Skin of body (tissue), 3 donors: ENCODE measurements at places on chromosomes 2 and 18. TPM values are rescaled to one million over a fixed set of nuclear protein-coding genes. Genes with fewer than 3 reads are reported as not detected.

Gene HRH4
- 0.30 TPM for total RNA-seq

Gene CSRNP3
- 5.5 TPM for total RNA-seq

Gene DQX1
- 0.59 TPM for total RNA-seq

Gene LINC00305
- total RNA-seq, result not detected

Gene GTF2A1L
- total RNA-seq, result 1.5 TPM

Gene SLC23A3
- 1.5 TPM for total RNA-seq

Gene SERPINB8
- 12.4 TPM for total RNA-seq

DNA sequence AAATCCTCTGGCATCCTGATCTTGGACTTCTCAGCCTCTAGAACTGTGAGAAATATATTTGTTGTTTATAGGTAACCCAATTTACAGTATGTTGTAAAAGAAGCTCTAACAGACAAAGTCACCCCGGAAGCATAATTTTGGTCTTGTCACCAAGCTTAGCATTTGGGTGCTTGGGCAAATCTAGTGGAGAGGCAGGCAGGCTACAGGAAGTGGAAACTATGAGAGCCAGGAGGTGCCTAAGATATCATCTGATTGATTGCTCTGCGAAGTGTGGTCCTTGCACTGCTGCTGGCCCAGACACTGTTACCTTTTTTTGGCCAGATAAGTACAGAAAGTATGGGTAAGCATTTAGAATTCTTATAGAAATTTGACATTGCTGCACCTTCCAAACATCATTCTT is 102.9 kb downstream of the CDC42EP3 start:
- DNase-seq, result no peak

- no peak for DNase-seq
These were observed 88.5 kb upstream of the OTOS start for GRCh38 chr2:240229005-240229404.

DNA sequence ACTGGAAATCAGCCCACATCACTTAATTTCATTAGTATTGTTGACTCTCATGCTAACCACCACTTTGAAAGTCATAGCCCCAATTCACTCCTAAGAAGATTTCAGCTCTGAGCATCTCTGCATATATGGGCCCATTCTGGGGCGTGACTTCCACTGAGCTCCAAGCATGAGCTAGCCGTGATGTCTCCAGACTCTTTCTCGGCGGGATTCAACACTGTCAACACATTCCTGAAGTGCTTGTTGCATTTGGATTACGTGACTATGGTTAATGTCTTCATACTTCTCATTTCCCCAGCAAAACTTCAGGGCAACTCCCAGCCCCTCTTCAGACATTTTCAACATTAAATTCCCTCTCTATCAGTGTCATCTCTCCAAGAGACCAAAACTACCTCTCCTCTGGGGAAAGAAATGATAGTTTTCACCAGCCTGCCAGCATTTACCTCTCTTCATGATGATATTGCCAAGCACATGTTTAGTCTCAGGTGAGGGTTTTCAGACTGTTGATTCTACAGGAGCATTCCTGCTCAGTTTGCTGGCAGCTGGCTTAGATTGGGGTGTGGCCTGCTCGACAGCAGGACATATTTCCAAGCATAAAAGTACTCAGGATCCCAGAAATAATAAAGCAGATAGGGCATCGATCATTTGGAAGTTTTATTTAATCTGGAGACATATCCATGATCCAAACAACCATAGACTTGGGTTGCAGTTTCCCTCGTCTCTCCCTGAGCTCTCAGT is 81.7 kb downstream of the FEZ2 start:
- DNase-seq, result no peak

DNA sequence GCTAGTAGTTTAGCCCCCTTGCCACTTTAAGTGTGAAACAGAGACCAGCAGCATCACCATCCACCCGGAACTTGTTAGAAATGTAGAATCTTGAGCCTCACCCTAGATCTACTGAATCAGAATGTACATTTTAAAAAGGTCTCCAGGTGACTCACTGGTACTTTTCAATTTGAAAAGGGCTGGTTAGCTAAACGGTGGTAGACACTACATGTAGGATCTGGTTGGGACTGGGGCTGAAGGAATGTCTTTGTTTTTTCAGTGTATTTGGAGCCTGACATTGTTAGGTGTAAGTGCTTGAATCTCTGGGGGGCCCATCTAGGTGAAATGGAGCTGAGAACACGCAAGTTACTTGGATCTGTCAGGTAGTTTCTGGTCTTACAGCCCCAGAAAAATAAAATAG is 44.0 kb upstream of the XPO1 start:
- DNase-seq, result no peak

GRCh38 chr18:58856881-58857280 is 7.8 kb upstream of the ZNF532 start:
- no peak for DNase-seq

GRCh38 chr18:28478531-28478930 is 301.6 kb upstream of the CDH2 start:
- no peak for DNase-seq

GRCh38 chr2:216064014-216064630 is 17.5 kb downstream of the PECR start:
- DNase-seq, result no peak

- no peak for DNase-seq
These were observed 44.4 kb downstream of the RAB27B start for GRCh38 chr18:54872681-54873080.

DNA sequence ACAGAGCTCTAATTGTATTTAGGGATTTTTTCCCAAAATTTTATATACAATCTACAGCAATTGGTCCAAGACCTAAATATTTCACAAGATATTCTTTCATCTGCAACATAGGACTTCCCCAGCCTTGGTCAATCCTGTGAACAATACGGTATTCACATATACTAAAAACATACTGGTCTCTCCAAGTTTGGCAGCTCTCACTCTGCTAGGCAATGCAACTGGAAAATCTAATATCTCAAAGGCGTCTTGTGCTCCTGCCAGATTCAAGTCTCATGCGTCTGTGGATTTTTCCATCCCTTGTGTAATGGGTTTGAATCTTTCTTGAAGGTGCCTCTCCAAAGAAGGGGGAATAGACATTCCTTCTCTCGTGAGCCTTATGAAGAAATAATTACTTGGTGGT is 27.4 kb upstream of the MBOAT2 start:
- no peak for DNase-seq

DNA sequence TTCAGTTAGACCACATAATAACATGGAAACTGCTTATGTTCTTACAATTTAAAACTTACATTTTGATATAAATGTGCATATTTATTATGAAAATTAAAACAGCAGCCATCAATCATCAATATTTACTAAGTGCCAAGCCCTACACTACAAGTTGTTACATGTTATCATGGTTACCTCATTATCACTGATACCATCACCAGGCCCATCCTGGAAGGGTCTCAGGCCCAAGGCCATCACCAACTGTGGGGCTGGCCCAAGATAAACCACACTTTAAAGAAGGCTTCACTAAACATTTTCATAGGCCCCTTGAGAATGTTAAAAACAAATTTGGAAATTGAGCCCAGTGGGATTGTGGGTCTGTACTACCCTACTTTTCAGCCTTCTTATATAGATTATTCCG is 6.4 kb downstream of the ITSN2 start:
- no peak for DNase-seq

- DNase-seq, result peak; percentile 14
These were observed 35.1 kb downstream of the GULP1 start for GRCh38 chr2:188326669-188327301.

DNA sequence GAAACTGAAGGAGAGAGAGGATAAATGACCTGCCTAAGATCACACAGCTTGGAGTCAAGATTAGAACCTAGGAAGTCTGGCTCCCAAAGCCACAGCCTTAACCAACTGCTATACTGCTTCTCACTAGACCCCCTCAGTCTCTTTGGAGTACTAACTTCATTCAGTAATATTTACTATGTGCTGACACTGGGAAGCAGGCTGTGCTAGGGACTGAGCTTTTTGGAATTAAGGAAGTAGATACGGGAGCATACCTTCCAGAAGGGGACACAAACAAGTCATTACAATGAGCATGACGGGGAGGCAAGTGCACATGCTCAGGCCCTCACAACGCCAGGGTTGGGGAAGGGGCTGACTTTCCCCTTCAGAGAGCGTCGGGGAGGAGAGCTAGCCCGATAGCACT is 97.7 kb downstream of the INO80D start:
- no peak for DNase-seq

GRCh38 chr2:73163483-73164367 is 38.6 kb upstream of the NOTO start:
- peak; percentile 30 for DNase-seq

DNA sequence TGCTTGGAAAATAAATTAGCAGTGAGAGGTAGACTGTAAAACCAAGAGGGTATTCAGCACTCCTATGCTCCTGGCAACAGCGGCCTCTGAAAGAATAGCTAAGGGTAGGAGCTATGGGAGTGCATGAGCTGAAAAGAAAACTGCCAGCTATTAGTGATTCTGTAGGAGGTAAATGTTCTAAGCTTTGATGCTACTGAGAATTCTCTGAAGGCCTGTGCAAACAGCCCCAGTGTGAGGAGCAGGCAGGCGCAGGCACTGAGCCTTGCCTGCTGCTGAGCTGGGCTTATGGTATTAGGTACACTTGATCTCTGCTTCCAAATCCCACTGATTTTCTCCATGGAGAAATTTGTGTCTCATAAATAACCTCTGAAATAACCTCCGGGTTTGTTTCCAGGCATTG is 86.7 kb downstream of the NYAP2 start:
- no peak for DNase-seq

DNA sequence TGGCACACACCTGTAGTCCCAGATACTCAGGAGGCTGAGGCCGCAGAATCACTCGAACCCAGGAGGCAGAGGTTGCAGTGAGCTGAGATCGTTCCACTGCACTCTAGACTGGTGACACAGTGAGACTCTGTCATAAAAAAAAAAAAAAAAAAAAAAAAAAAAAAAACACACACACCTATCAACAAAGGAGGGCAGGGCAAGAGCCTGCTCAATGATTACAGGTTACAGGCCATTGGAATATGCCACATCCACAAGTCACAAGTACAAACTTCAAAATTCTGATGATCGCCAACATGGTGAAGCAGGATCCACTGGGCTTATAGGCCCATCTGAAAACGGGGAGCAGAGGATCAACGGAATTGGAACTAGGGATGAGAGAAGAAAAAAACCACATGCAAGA is 6.3 kb downstream of the MYO5B start:
- no peak for DNase-seq

DNA sequence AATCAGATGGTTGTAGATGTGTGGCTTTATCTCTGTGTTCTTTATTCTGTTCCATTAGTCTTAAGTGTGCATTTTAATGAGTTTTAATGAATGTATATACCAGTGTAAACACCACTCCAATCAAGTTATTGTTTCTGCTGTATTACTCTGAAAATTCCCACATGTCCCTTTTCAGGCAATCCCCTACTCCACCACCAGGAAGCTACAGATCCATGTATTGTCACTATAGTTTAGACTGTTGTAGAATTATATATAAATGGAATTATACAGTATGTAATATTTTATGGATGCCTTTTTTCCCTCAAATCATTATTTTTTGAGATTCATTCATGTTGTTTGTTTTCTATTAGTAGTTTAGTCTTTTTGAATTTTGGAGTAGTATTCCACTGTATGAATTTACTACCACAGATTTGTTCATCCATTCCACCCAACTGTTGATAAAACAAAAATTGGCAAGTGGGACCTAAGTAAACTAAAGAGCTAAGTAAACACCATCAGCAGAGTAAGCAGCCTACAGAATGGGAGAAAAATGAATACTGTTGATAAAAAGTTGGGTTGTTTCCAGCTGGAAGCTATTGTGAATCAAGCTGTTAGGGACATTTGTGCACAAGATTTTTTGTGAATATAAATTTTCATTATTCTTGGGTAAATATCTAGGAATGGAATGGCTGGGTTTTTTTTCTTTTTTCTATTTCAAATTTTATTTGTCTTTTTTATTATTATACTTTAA is 262.0 kb downstream of the CAMKMT start:
- no peak for DNase-seq
